ENCODE measurements at places on chromosomes 6 and 20.
A peak's percentile ranks its signal among the peaks of the same experiment; 100 is the strongest.

DNA sequence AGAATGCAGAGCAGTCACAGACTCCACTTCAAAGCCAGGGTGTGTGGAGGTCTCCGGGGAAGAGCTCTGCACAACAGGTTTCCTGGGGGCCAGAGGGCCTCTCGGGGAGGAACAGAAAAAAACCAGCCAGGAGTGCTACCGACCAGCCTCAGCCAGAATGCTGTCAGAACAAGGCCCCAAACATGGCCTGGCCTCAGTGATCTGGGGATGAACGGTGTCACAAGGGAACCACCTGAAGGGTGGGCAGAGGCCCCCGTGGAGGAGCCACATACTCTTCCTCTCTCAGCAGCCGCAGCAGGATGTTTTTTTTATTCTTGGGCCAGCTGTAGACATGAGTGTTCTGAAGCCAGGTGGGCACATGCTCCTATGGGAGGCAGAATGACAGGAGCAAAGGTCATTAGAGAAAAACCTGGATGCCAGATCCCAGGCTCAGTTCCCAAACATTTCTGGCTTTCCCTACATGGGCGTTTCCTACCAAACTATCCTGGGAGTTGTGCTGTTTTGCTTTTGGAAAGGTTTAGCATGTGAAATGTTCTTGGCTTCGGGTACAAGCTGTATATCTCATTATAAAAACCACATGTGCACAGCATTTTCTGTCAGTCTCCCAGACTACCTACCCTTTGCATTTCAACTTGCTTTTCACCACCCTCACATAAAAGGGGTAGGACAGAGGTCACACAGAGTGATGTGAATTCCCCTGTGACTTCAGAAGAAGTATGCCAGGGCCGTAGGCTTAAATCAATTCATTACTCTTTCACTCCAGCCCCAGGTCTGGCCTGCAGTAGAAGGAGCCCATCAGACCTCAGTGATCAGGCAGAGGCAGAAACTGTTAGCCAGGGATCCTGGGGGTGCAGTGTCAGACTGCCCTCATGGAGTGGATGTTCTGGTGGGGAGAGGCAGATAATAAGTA is 46.2 kb downstream of the TRAF3IP2 start:
- DNase-seq = no peak

- DNase-seq = no peak
Observed at GRCh38 chr6:111721753-111722154, 116.1 kb upstream of the TRAF3IP2 start.

DNA sequence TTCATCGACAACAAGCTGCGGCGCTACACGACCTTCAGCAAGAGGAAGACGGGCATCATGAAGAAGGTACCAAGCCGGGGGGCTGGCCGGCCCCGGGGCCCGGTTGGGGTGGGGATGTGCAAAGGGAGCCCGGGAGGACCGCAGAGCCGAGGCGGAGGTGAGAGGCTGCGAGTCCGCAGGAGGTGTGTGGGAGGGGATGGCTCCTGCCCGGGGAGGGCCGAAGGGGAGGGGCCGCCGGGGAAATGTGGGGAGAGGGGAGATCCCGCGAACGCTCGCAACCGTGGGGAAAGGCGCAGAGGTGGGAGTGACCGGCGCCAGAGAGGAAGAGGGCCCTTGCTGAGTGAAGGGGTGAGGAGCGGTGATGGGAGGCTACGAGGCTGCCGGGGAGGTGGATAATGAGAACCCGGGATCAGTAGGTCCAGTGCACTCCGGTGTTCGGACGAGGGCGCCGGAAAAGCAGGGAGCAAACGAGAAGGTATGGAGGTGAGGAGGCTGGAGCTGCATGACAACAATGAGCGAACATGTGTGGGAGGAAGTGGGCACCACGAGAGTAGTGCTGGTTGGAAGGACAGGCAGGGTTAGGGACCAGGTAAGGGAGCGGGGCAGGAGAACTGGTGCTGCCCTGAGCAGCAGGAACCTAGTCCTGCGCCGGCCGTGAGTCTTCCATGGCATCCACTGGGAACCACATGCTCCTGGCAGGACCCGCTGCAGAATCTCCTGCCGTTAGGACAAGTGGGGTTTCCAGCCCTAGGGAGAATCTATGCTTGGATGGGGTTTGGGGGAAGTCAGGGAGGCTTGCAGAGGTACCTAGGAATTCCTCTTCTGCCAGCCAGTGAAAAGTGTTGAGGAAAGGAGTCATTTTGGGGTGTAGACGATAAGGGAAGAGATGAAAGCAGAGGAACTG is 1.3 kb downstream of the SRF start:
- peak; percentile 15 for DNase-seq

- no peak for DNase-seq
Observed at GRCh38 chr6:118752803-118753202, 101.4 kb upstream of the CEP85L start.

GRCh38 chr6:106790935-106791334 is 161.6 kb downstream of the QRSL1 start:
- DNase-seq = no peak

DNA sequence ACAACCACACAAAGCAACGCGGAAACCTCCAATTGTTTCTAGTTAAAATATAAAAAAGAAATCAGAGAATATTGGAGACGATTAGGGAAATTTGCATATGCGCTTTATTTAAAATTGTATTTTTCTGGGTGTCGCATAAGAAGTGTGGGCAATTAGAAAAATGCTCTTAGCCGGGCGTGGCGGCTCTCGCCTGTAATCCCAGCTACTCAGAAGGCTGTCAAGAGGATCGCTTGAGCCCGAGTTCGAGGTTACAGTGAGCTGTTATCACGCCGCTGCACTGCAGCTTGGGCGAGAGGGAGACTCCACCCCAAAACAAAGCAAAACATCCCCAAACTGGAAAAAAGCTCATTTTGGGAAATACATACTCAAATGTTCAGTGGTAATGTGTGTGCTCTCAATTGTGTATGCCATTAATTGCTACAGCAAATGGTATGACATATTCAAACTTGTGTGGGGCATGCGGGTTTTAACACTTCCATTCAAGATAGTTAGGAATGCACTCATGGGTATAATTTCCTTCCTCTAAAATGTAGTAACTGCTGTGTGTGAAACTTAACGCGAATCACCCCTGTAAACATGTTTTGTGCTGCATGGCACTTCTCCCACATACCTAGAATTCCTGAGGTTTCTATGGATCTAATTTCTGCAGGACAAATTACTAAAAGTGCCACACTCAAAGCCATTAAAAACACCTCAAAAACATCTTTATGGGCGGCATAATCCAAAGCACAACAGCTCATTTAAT is 54.7 kb upstream of the HFE start:
- no peak for DNase-seq

DNA sequence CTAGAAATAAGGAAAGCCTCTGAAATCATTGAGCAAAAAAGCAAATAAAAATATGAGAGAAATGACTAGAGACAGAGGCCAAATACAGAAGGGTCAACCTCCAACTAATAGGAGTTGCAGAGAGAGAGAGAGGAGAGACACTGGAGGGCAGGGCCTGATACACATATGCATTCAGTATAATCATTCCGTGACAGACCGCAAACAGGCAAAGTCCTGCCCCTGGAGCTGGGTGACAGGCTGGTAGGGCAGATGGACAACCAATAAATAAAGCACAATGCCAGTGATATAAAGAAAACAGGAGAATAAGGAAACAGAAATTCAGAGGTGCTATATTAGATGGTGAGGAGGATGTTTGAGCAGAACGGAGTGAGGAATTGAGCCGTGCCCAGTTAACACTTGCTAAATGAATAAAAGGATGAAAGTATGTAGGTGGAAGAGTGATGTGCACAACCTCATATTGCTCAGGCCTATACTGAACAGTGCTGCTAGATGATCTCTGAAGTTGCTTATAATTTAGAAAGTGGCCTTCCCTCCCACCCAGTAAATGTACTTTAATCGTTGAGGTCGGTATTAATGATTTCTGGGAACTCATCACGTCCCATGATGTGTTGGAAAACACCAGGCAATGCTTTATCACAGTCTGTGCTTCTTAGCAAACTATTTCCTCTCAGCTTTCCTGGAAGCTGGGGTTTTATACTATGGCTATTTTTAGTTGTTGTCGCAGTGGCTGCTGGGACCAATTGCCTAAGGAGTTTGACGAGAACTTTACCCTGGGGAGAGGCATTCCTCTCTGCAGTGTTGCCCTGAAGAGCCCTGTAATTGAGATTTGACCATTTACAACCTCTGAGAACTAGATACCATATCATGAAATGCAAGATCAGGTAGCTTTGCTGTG is 37.6 kb upstream of the CLIC5 start:
- no peak for DNase-seq

GRCh38 chr6:21103626-21104224 is 489.8 kb upstream of the SOX4 start:
- no peak for DNase-seq

GRCh38 chr6:119979862-119980261 is 630.3 kb upstream of the MAN1A1 start:
- DNase-seq = no peak

DNA sequence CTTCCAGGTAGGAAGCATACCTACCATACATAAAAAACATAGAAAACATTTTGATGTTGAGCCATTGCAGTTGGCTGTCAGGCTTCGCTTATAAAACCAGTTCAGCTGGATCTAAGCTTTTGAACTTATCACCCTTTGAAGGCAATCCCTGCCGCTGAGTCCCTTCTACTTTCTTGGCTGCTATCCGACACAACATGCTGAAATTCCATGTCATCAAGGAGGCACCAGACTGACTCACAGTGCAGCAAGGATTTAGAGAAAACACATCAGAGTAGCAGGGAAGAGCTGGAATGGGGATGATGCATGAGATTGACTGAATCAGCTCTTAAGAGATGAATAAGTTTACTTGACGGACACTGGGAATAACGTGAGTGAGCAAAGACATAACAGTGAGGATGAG is 135.0 kb upstream of the MAN1A1 start:
- DNase-seq = no peak

DNA sequence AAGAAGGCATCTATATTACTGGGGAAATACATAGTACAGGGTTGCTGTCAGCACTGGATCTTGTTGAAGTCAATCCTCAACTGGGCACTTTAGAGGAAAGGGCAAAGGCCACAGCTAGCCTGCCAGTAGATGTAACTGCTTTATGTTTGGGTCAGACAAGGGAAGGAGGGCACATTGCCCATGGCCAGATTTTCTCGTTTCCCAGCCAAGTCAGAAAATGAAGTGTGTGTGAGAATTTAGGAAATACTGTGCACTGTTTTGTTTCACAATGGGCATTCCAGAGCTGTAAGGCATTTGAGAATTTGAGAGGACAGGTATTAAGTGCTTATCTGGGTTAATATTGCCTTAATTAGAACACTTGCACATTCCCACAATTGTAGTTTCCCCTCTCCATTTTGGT is 183.9 kb upstream of the MCHR2 start:
- DNase-seq = no peak

GRCh38 chr6:84860920-84861319 is 96.5 kb upstream of the TBX18 start:
- no peak for DNase-seq

All from stimulated activated CD8-positive, alpha-beta memory T cell treated with anti-CD3 and anti-CD28 coated beads, Interleukin-7, amount 100 ng/mL, for 1 hour (primary cell).